ENCODE measurements at places on chromosomes 3 and 15.

GRCh38 chr15:62758126-62758951 lies 284.2 kb upstream of the TPM1 start:
- no peak for DNase-seq

DNA sequence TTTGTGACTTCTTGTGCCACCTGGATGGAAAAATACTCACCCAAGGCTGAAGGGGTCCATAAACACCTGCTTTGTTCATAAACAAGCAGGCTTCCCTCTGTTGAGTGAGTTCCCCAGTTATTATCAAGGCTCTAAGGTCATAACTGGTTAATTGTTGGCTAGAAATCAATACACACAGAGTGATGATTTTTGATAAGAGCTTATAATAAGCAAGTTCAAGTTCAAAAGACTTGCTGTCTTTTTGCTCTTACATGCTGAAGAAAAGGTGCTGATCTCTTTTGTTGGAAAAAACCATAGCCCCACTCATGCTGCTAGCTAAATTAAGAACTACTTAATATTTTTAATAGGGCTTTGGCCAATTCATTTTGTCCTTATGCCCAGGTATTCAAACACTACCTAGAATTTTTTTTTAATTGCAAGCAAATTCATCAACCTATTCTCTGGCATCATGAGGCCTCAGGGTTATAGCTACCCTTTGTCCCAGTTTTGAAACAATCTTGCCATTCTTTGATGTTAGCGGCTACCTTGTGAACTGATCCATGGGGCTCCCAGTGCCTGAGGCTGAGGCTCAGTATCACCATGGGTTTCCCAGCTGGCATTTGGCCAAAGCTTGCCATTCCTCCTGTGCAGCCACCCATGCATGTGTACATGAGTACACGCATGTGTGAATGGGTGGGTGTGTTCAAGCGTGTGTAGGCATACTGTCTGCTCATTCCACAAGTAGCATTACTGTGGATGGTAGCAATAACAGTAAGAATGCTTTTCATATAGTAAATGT lies 127.6 kb upstream of the LPP start:
- no peak for DNase-seq

- no peak for DNase-seq
These were observed 67.7 kb upstream of the NSMCE3 start for GRCh38 chr15:29337156-29337959.

DNA sequence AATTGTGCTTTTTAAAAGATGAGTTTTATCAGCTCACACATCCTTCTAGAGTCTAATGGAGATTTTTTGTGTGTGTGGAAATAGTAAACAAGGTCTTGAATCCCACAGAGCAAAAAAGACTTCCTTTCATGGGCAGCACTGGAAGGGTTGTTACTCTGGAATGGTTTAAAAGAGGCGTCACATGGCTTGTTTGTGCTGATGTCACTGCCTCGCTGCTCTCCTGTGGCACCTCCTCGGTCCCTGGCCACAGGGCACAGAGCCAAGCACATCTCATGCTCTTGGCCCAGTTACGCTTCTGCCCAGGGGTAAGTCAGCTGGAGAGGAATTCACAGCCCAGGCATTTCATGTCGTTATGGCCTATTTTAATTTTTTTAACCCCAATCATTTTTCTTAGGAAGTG lies 53.2 kb downstream of the PGPEP1L start:
- DNase-seq = peak; percentile 32

- no peak for DNase-seq
These were observed 642.3 kb upstream of the CFAP20DC start for GRCh38 chr3:59692117-59692516.

GRCh38 chr15:23570486-23570885 lies 5.0 kb downstream of the MKRN3 start:
- DNase-seq = no peak

GRCh38 chr3:170506556-170506955 lies 79.3 kb downstream of the SLC7A14 start:
- DNase-seq = no peak

GRCh38 chr15:100705065-100705464 lies 102.7 kb downstream of the ASB7 start:
- no peak for DNase-seq

DNA sequence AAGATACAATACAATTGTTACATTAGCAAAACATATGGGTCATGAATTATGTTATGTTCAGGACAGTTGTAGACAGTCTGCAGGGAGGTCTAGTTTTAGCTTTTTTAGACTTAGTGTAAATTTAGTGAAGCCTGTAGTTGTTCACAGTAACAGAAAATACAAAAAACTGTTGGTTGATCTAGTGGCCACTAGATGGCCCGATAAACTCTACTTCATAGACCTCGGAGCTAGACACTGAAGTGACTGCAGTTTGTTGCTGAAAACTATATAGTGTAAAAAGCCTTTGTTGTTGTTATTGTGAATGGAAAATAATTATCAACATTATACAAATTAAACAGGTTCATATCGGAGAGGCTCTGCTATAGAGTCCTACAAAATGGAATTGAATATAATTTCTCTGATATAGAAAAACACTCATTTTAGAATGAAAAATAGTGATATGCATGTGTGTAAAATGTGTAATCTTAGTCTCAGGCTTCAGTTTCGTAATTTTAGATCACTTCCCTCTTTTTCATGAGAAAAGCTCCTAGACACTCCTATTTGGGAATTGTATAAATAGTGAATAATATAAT lies 18.3 kb downstream of the MAGEL2 start:
- DNase-seq = peak; percentile 13

- DNase-seq = no peak
These were observed 16.6 kb upstream of the TXNRD3 start for GRCh38 chr3:126671521-126671920.

- no peak for DNase-seq
These were observed 146.3 kb downstream of the FMN1 start for GRCh38 chr15:33048255-33048654.
